Hindlimb muscle (tissue), 1 donor: ENCODE measurements at places on chromosomes 3 and 15.
A peak's percentile ranks its signal among the peaks of the same experiment; 100 is the strongest.

GRCh38 chr3:50430191-50430590, 70.9 kb upstream of the TMEM115 start:
- DNase-seq, result no peak

GRCh38 chr3:189927975-189928895, 192.5 kb downstream of the P3H2 start:
- no peak for DNase-seq

GRCh38 chr15:31070867-31071266, 30.7 kb downstream of the TRPM1 start:
- no peak for DNase-seq

- no peak for DNase-seq
Measured at GRCh38 chr3:108488631-108489030, 21.8 kb downstream of the MYH15 start.

DNA sequence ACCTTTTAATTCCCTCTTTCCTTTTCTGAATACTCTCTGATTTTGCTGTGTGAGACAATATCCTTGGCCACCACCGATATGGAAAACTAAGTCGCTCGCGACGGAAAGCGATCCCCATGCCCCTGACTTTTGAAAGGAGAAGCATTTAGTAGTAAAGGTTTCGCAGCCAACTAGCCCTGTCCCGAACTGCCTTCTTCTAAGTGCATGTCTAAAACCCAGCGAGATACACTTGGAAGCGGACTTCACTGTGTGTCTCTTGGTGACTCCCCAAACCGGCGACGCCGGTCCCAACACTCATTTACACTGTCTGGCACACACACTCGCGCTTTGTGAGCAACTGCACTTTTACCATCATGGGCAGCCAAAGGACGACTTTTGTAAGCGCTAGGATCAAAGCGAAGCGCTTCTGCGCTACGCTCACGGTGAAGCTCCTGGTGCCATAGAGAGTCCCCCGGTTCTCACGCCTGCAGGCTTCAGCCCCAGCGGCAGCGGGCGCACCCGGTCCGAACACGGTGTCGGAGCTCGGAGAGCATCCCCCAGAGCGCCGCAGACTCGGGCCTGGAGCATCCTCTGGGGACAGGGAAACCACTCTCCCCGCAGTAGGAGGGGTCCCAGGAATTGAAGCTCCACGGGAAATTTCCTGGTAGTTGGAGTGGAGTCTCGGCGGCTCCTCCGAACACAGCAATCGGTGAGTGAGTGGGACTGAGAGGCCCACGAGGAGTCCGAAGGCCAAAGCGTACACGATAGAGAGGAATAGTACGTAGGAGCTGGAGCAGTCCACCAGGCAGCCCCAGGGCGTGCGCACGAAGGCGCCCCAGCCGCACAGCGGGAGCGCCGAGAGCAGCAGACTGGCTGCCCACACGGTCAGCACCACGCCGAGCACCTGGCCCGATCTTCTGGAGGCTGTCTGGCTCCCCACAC, 1.4 kb downstream of the GPR149 start:
- peak; percentile 23 for DNase-seq

GRCh38 chr3:33543601-33544000, 103.4 kb upstream of the UBP1 start:
- DNase-seq, result no peak

GRCh38 chr3:99869621-99870020, 52.0 kb downstream of the CMSS1 start:
- DNase-seq, result no peak

DNA sequence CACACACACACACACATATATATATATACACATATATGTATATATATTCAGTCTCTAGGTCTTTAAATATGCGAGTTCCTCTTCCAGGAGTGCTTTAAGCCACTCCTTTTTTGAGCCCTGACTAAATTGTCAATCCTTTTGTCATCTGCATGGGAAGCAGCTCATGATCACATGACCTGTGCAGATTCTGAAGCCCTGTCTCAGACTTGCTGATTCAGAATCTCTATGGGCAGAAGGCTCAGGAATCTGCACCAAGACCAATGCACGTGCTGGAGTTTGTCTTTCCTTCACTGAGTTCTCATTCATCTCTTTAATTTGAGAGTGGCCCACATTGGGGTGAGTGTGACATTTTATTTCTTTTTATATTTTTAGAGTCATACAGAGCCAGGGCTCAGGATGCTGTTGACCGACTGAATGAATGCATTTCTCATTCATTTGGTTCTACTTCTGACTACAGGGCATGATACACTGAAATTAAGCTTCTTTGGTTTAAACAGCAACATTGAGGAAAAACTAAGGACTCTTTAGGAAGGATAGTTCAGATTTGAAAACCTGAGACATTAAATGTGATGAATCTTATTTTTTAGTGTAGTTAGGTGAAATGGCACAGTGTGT, 307.5 kb downstream of the EDEM1 start:
- no peak for DNase-seq

- DNase-seq, result peak; percentile 90
Measured at GRCh38 chr3:11582191-11582968, 61.3 kb downstream of the VGLL4 start.

GRCh38 chr3:6929918-6930317, 69.0 kb downstream of the GRM7 start:
- DNase-seq, result no peak

DNA sequence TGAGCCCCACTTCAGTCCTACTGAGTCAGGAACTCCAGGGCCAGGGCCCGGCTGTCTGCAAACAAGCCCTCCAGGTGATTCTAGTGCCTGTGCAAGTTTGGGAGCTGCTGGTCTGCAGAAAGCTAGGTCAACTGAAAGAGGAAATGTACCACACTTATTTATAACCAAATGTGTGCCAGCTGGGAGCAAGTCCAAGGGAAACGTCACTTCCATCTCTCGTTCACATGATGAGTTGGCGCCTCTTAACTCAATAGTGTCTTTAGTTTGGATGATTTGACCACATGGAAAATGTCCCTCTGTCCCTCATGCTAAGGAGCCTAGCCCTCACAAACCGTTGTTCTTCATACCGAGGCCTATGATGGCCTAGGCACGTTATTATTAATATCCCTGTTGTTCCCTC, 43.2 kb downstream of the GOLGA8S start:
- DNase-seq, result no peak

GRCh38 chr3:10408680-10409079, 87.8 kb upstream of the SEC13 start:
- DNase-seq, result no peak

DNA sequence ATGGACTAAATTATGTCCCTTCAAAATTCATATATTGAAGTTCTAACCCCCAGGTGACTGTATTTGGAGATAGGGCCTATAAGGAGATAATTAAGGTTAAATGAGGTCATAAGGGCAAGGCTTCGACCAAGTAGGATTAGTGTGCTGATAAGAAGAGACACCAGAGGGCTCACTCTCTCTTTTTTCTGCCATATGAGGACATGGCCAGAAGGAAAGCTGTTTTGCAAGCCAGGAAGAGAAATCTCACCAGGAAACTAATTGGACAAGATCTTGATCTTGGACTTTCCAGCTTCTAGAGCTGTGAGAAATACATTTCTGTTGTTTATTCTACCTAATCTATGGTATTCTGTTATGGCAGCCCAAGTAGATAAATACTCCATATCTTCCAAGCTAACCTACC, 503.6 kb upstream of the NAALADL2 start:
- no peak for DNase-seq

- no peak for DNase-seq
Measured at GRCh38 chr3:55626279-55626665, 139.2 kb upstream of the WNT5A start.

DNA sequence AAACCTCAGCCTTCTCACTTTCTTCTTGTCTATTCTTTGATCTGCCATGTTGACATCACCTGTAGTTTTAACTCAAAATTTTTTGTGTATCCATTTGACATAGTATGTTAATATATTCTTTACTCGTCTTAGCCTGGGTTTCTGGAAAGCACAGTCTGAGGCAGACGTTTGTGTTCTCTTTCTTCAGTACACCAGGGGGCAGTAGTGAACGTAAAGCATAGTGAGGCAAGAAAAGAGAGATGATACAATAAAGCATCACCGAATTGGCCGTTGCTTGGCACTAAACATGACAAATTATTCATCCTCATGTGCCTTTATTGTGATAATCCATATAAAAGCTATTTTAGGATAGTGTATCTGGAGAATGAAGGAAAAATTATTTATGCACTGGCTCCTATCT, 141.0 kb upstream of the MYRIP start:
- DNase-seq, result peak; percentile 11

GRCh38 chr3:159944781-159945180, 43.9 kb upstream of the IL12A start:
- DNase-seq, result no peak

- DNase-seq, result no peak
Measured at GRCh38 chr3:122102191-122102935, 47.2 kb downstream of the CD86 start.

DNA sequence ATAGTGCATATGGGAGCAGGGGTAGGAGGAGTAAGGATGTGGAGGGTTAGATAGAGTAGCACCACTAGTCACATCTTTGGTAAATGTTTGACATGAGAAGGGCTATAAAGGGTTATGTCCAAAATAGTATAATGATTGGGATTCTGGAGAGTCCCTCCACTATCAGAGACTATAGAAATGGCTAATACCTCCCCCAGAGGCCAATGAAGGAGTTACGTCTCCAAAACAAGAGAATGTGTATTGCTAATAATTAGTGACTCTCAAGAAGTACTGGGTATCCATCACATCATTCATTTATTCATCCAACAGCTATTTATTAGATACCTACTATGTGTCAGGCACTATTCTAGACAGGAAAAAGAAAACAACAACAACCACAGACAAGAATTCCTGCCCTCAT, 203.7 kb upstream of the UMPS start:
- no peak for DNase-seq

GRCh38 chr15:78263907-78264303, 457 bp upstream of the DNAJA4 start:
- DNase-seq, result no peak

DNA sequence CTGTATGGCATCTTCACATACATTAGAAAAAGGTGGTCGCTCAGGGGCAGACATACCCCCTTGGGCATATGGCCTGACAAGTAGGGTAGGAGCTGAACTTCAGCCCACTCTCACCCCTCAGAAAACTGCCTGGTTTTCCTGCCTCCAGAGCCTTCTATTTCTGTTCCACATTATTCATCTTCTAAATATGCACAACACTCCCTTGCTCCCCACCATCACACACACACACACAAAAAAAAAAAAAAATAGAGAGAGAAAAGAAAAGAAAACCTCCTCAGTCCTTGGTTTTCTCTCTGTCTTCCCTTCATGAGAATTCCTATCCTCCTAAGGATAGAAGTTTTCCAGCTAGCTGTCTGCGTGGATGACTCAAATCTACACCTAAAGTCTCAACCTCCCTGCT, 5.6 kb upstream of the ROPN1 start:
- DNase-seq, result no peak

DNA sequence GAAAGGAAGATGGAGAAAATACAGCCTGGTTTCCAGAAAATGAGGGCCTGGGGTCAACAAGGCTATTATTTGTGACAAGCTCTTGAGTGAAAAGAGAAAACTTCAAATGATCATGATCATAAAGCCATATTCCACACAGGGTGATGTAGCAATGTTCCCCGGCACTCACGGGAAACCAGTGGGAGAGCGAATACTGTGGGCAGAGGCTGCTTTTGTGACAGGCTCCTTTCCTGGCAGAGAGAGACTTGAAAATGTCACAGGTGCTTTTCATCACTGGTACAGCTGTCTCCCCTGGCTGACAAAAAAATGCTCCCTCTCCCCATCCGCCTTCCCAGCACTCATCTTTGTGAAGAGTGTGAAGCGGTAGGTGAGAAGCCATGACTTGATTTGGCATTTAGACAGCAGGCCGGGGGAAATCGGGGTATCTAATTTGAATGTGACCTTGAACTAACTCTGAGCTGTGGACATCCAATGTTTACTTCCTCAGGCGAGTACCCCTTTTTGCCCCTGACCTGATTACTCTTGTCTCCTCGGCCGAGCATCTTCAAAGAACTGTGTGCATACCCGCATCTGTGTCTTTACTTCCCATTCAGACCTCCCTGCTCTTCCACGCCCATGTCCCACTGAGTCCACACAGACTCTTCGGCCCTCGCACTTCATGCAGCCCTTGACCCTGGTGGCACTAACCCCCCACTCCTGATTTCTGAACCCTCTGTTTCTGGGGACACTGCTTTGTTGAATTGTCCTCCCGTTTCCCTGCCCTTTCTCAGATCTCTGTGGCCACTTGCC, 23.2 kb downstream of the CA12 start:
- no peak for DNase-seq

DNA sequence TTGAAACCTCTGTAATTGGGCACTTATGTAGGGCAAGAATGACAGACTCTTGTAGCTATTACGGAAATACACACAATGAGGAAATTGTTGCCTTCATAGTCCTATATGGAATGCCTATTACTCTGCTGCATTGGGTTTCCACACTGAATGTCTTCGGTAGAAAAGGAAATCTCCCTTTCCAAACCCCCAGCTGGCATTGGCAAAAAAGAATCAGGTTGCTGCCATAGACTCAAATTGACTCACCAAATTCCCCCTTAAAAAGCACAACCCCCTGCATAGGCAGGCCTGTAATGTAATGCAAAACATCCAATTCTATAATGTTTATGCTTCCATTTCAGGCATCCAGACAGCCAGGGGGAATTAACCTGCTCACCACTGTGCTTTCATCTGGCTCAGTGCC, 44.8 kb upstream of the NTRK3 start:
- DNase-seq, result no peak

DNA sequence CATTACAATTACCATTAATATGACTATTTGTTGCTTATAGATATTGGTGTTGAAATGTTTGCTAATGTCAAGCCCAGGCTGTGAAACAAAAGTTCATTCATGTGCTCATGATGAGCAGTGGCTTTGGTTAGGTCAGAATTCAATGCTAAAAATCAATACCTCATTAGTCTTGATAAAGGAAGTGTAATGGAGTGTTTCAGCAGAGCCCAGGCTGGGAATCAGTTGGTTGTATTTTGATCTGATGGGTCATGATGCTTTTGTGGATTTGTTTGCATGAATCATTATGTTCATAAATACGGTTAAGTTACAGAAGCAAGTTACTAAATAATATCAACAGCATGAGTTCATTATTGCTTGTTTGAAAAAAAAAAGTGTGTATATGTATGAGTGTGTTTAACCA, 13.6 kb upstream of the ZNF774 start:
- no peak for DNase-seq
